ENCODE measurements at places on chromosomes 6 and 20. TPM values are rescaled to one million over a fixed set of nuclear protein-coding genes. Genes with fewer than 3 reads are reported as not detected.

DNA sequence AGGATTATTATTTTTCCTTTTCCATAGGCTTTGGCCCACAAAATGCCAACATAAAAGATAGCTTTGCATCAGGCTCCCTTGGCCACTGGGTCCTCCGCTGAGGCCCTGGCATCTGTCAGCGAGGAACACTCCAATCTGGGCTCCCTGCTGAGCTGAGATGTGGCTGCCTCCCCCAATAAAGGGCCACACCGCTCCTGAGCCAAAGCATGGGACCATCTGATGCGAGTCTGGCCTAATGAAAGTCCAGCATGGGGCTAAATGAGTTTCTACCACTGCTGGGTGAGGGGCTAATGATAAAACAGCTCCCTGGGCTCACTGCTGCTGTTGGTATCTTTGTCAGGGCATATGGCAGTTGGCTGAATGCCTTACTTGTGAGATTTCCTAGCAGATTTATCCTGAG lies 817.5 kb upstream of the SLC35B3 start:
- no peak overlapping the region for H3K27ac ChIP-seq
- no peaks in the 10 kb centered on the region for H3K4me1 ChIP-seq
- no peak overlapping the region for H3K4me3 ChIP-seq
- no peaks in the 10 kb centered on the region for H3K36me3 ChIP-seq
- H3K27me3 ChIP-seq, result no peaks in the 10 kb centered on the region
- no peak for DNase-seq

- peak overlapping the region; percentile 48 for H3K27ac ChIP-seq
- H3K4me1 ChIP-seq, result peaks cover 43% of the 10 kb centered on the region
- no peaks in the 10 kb centered on the region for H3K27me3 ChIP-seq
- H3K36me3 ChIP-seq, result peaks cover 21% of the 10 kb centered on the region
Observed at GRCh38 chr6:108565091-108565766, 4.5 kb downstream of the FOXO3 start.

Gene OR2H1
- not detected for polyA plus RNA-seq

DNA sequence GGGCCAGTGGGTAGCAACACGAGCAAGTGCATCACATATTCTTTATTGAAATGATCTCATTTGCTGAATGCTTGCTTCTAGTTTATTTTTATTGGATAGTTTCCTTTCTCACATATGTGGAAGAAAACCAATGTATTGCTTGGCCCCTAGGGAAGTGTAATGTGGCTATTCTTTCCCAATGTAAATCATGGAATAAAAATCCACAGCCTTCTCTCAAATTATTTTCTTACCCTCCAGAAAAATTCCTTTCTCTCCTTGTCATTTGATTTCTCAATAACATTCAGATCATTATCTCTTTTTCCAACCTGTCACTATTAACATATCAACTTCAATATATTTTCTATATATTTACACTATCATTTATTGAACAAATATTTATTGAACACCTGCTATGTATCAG lies 51.9 kb upstream of the PTPRK start:
- no peaks in the 10 kb centered on the region for H3K27me3 ChIP-seq
- DNase-seq, result no peak
- no peaks in the 10 kb centered on the region for H3K4me1 ChIP-seq
- no peak overlapping the region for H3K27ac ChIP-seq
- no peaks in the 10 kb centered on the region for H3K36me3 ChIP-seq

DNA sequence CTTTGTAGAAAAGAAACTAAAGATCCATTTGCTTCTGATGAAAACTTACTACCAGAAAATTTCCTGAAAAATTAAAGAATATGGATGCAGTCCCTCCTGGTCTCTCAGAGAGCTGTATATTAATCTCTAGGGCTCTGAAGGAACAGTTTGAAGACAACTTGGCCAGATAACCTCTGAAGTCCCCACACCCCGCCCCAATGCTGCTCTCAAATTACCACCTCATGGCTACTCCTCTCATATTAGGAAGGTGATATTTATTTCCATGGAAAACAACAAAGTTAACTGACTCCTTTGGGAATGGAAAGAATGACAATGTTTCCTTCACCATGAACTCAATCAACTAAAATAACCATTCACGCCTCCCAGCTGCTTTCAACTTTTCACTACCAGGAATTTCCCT lies 408.4 kb upstream of the FLRT3 start:
- no peaks in the 10 kb centered on the region for H3K4me1 ChIP-seq
- H3K27me3 ChIP-seq, result no peaks in the 10 kb centered on the region
- no peaks in the 10 kb centered on the region for H3K36me3 ChIP-seq
- H3K27ac ChIP-seq, result no peak overlapping the region
- DNase-seq, result no peak

DNA sequence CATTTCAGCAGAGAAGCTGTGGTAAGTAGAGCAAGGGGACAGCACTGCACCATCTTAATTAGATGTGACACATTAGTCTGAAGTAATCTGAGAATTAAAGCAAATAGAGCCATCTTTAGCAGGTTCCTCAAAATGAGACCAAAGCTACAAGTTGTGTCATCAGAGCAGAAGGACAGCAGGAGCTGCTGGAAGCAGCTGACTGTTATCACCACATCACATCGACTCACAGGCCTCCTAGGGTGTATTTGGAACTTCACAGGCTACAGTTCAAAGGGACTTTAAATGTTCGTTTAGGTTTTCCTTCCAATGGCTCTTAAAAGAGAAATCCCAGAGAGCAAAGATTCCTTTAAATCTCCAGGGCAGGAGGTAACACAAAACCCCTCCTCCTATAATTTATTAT lies 69.5 kb downstream of the LCA5 start:
- no peaks in the 10 kb centered on the region for H3K27me3 ChIP-seq
- no peaks in the 10 kb centered on the region for H3K36me3 ChIP-seq
- H3K27ac ChIP-seq, result no peak overlapping the region
- H3K4me3 ChIP-seq, result no peak overlapping the region

DNA sequence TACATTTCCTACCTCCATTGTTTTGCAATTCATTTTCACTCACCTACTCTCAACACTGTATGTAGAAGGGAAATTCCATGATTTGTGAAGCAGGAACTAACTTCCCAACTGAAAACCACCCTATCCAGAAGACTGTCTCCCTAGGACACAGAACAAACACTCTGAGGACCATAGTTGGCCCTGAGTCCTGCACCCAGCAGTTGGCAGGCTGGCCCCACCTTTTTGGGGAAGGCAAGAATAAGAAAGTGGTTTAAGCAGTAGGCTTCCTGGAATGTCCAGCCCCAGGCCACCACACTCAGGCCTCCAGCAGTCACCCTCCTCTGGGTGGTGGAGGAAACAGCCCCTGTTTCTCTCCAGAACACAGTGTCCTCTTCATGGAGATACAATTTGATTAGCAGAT lies 258.8 kb downstream of the ARHGAP18 start:
- no peak overlapping the region for H3K4me3 ChIP-seq
- H3K4me1 ChIP-seq, result peaks cover 3% of the 10 kb centered on the region
- DNase-seq, result no peak
- H3K27me3 ChIP-seq, result no peaks in the 10 kb centered on the region
- H3K36me3 ChIP-seq, result no peaks in the 10 kb centered on the region

Gene OPRM1
- not detected for polyA plus RNA-seq

GRCh38 chr6:44828780-44829179 lies 441.3 kb downstream of the CDC5L start:
- H3K27ac ChIP-seq, result no peak overlapping the region
- no peaks in the 10 kb centered on the region for H3K4me1 ChIP-seq
- no peaks in the 10 kb centered on the region for H3K27me3 ChIP-seq

- H3K27me3 ChIP-seq, result no peaks in the 10 kb centered on the region
- DNase-seq, result no peak
- H3K36me3 ChIP-seq, result no peaks in the 10 kb centered on the region
- H3K4me3 ChIP-seq, result no peak overlapping the region
- no peak overlapping the region for H3K27ac ChIP-seq
Observed at GRCh38 chr6:56223995-56224394, 23.4 kb downstream of the COL21A1 start.

Gene MOCS1
- polyA plus RNA-seq, result 0.69 TPM

DNA sequence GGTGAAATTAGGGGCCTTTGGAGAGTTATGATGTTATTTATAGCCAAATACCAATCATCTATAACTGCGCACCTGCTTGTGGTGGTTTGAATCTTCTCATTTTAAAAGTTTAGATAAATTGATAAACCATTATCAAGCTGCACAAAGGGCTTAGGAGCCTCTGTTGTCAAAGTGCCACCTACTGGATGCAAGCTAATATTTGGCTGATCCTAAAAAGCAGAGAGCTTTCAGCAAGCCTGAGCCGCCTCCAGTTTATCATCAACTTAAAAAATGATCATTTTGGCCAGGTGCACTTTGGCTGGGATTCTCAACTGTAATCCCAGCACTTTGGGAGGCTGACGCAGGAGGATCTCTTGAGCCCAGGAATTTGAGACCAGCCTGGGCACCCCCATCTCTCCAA lies 58.5 kb upstream of the ATXN1 start:
- H3K27me3 ChIP-seq, result peaks cover 6% of the 10 kb centered on the region
- no peak overlapping the region for H3K27ac ChIP-seq
- H3K4me1 ChIP-seq, result no peaks in the 10 kb centered on the region
- no peak for DNase-seq
- H3K36me3 ChIP-seq, result no peaks in the 10 kb centered on the region

DNA sequence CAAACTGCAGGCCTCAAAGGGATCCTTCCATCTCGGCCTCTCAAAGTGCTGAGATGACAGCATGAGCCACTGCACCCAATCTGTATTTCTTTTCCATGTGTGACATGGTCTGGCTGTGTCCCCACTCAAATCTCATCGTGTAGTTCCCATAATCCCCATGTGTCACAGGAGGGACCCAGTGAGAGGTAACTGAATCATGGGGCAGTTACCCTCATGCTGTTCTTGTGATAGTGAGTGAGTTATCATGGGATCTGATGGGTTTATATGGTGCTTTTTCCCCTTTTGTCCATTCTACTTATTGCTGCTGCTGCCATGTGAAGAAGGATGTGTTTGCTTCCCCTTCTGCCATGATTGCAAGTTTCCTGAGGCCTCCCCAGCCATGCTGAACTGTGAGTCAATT lies 10.3 kb upstream of the BRPF3 start:
- H3K36me3 ChIP-seq, result no peaks in the 10 kb centered on the region
- no peaks in the 10 kb centered on the region for H3K27me3 ChIP-seq
- no peak overlapping the region for H3K4me3 ChIP-seq
- H3K27ac ChIP-seq, result no peak overlapping the region

DNA sequence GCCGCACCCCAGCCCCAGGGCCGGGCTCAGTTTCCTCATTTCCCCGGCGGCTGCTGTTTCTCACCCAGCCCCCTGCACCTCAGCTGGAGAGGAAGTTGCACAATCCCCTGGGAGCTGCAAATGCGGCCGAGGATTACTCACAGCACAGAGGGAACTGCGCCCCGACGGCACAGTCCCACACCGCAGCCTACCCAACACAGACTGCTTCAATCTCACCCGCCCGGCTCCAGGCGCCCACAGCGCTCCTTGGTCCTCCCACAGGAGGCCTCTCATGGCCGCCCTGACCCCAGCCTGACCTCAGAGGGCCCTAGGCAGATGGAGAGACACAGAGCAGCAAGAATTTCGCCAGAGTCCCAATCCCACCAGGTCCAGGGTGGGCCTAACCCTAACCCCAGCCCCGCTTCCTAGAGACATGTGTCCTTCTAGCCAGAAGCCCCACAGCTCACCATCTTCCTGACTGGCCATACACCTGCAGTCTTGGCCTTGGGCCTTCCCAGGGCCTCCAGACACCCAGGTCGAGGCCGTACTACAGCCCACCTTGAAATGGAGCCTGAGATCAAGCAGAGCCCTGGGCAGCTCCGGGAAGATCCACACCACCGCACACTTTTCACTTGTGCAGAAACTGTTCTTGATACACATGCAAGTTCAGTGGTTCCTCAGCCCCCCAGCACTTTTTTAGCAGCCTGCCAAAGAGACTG lies 11.7 kb downstream of the TFEB start:
- no peaks in the 10 kb centered on the region for H3K36me3 ChIP-seq
- no peak for DNase-seq
- H3K27ac ChIP-seq, result no peak overlapping the region
- no peaks in the 10 kb centered on the region for H3K27me3 ChIP-seq
- H3K4me1 ChIP-seq, result peaks cover 11% of the 10 kb centered on the region

Gene FOXO3
- polyA plus RNA-seq, result 23.3 TPM

Gene SERINC1
- polyA plus RNA-seq, result 186 TPM

DNA sequence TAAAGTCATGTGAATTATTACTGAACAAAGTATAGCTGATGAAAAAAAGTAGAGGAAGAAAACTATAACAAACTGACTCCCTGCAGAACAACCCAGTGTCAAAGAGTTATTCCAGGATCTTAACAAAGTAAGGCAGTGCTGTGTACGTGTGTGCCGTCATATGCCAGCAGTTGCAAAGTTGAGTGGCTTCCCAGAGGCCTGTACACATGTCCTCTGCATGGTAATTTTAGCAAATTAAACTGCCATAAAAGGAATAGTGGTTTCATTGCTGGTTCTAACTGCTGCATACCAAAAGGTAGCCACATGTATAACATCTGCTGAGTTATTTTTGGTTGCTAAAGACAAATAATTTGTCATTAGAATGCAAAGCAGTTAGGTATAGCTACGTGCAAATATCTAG lies 44.8 kb downstream of the RIPOR2 start:
- peak overlapping the region; percentile 42 for H3K27ac ChIP-seq
- peaks cover 32% of the 10 kb centered on the region for H3K36me3 ChIP-seq
- H3K4me3 ChIP-seq, result peak overlapping the region; percentile 8

Gene NNAT
- not detected for polyA plus RNA-seq

DNA sequence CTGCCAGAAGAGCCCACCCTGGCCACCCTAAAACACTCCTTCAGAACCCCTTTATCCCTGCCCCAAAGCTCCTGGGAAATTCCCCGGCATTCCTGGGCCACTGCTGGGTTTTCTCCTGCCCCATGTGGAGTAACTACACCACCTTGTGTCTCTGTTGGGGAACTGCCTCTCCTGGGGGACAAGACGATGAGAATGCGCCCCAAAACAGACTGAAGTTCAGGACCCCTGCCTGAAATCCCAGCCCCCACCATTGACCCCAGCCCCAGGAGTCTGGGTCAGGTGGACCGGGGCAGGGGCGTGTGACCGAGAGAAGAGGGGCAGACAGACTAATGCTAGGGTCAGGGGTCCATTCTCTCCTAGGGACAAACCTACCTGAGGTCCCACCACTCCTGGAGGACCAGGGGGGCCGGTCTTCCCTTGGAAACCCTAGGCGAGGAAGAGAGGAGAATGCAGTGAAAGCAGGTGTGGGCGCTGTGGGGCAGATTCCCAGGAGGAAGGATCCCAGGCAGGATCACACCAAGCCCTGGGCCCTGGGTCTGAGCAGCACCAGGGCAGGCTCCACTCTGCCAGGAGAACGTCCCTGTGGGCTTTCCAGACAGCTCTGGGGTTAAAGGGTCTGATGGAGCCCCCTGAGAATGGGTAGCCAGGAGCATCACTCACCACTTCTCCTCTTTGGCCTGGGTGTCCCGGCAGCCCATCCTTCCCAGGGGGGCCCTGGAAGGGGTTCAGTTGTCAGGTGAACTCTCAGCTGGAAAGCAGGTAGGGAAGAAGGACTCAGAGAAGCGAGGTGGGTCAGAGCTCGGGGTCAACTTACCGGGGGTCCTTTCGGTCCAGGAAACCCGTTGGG lies 19.4 kb downstream of the COL11A2 start:
- H3K4me3 ChIP-seq, result no peak overlapping the region
- DNase-seq, result no peak
- no peak overlapping the region for H3K27ac ChIP-seq
- no peaks in the 10 kb centered on the region for H3K4me1 ChIP-seq
- no peaks in the 10 kb centered on the region for H3K27me3 ChIP-seq
